ENCODE measurements at places on chromosomes 12 and 14. TPM values are rescaled to one million over a fixed set of nuclear protein-coding genes. Genes with fewer than 3 reads are reported as not detected.

Gene DEPDC4
- total RNA-seq, result not detected

Gene SCARB1
- 1.2 TPM for total RNA-seq

Gene NYNRIN
- total RNA-seq, result 0.22 TPM

Gene SMCO3
- not detected for total RNA-seq

Gene TSPAN19
- not detected for total RNA-seq

Gene NRIP2
- total RNA-seq, result not detected

Gene NUAK1
- not detected for total RNA-seq

Gene CINP
- 21.5 TPM for total RNA-seq

Gene APOF
- not detected for total RNA-seq

Gene LMO3
- total RNA-seq, result not detected

- H3K27me3 ChIP-seq, result no peaks in the 10 kb centered on the region
- H3K4me1 ChIP-seq, result no peaks in the 10 kb centered on the region
- no peak overlapping the region for H3K27ac ChIP-seq
- H3K4me3 ChIP-seq, result no peak overlapping the region
Observed at GRCh38 chr14:92786427-92786756, 7.7 kb upstream of the GOLGA5 start.

DNA sequence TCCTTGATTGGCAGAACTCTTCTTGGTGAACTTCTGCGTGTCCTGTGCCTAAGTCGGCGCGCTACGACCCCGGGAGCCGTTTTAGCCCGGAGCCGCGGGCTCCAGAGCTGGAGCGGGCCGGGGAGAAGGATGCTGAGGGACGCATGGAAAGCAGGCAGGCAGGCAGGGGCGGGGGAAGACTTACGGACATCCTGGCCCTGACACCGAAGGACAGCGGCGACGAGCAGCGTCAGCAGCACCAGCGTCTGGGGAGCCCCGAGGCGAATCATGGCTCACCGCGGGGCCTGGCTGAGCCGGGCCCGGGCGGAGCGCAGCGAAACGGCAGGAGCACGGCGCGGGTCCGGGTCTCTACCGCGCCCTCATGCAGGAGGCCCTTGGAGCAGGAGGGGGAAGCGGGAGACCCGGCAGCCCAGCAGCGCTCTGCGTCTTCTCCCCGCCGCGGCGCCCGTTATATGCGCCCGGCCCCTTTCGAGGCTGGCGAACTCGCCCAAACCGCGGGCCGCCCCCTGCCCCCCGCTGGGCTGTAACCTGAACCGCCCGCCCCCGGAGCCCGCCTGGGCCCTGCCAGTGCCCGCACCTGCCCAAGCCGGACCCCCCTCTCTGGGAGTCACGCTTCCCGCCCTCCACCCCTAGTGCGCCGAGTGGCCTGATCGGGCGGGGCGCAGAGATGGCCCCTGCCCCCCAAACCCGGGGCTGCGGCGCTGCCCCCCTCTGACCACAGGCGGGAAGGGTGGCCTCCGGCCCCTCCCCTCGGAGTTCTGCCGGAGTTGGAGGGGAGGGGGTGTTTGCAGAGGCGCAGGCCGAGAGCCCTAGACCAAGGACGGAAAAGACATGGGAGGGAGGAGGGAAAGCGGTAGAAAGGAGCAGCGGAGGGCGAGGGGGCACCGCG is at the start of gene COL2A1:
Gene COL2A1, minus strand, starts transcription at position 424 of the 889 bp plus-strand sequence. Its CDS starts 155 bp downstream, at position 269.
- H3K36me3 ChIP-seq, result no peaks in the 10 kb centered on the region
- peak; percentile 23 for DNase-seq
- no peak within 1 kb of the TSS for H3K27ac ChIP-seq
- H3K4me1 ChIP-seq, result peaks cover 37% of the 10 kb centered on the region
- H3K4me3 ChIP-seq, result peak within 1 kb of the TSS; percentile 48
- peaks cover 54% of the 10 kb centered on the region for H3K27me3 ChIP-seq

- no peak for DNase-seq
- no peaks in the 10 kb centered on the region for H3K36me3 ChIP-seq
- no peak overlapping the region for H3K27ac ChIP-seq
- peaks cover 3% of the 10 kb centered on the region for H3K27me3 ChIP-seq
Observed at GRCh38 chr12:91505006-91505405, 322.4 kb upstream of the DCN start.

DNA sequence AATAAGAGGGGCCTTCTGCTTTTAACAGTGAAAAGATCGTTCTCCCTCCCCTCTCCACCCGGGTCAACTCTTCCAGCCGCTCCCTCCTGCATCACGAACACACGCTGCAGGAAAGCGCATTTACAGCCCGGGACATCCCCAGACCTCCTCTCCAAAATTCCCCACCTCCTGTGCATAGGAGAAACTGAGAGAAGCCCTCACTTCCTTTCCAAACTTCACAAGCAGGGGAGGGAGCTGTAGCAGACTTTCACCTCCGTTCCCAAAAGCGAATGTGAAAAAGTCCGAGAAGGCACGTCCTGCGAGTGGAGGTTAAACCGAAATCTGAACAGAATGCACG is 513 bp downstream of the BCAT1 start:
- DNase-seq, result no peak
- H3K4me1 ChIP-seq, result peaks cover 12% of the 10 kb centered on the region
- peak overlapping the region; percentile 72 for H3K4me3 ChIP-seq

GRCh38 chr12:68236421-68237059 is 10.9 kb upstream of the IL26 start:
- H3K27ac ChIP-seq, result peak overlapping the region; percentile 50
- peak overlapping the region; percentile 89 for H3K4me3 ChIP-seq
- DNase-seq, result peak; percentile 16
- H3K4me1 ChIP-seq, result peaks cover 38% of the 10 kb centered on the region
- no peaks in the 10 kb centered on the region for H3K27me3 ChIP-seq

DNA sequence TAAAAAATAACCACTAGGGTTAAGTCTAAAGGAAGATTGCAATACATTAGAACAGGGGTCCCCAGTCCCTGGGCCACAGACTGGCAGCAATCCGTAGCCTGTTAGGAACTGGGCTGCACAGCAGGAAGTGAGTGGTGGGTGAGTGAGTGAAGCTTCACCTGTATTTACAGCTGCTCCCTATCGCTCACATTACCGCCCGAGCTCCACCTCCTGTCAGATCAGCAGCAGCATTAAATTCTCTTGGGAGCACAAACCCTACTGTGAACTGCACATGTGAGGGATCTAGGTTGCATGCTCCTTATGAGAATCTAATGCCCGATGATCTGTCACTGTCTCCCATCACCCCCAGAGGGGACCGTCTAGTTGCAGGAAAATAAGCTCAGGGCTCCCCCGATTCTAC is 15.5 kb downstream of the ADGRD1 start:
- no peak overlapping the region for H3K27ac ChIP-seq
- DNase-seq, result no peak
- no peak overlapping the region for H3K4me3 ChIP-seq
- H3K36me3 ChIP-seq, result no peaks in the 10 kb centered on the region
- H3K27me3 ChIP-seq, result no peaks in the 10 kb centered on the region

GRCh38 chr14:20436363-20436755 is 393 bp upstream of the KLHL33 start:
- H3K4me3 ChIP-seq, result no peak overlapping the region
- H3K4me1 ChIP-seq, result peaks cover 8% of the 10 kb centered on the region

GRCh38 chr12:92503971-92504593 is 198.7 kb upstream of the PLEKHG7 start:
- H3K4me1 ChIP-seq, result peaks cover 28% of the 10 kb centered on the region
- no peak overlapping the region for H3K27ac ChIP-seq
- no peak for DNase-seq

DNA sequence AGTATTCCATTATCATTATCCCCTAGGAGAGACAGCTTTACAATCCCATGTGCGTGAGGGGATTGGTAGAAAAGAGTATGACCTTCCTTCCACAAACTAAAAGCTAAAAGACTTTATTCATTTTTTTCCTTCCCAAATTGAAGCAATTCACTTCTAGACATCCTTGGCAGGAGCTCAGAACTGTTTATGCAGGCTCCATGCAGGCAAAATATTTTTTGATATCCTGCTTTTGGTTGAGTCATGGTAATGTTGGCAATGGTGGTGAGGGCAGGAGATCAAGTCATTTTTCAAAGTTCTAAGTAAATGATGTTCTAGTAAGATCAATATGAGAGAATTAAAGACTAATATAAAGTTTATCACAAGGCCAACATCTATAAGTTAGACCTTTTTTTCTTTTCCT is 1.3 kb upstream of the PLEKHG7 start:
- H3K4me3 ChIP-seq, result no peak overlapping the region
- no peaks in the 10 kb centered on the region for H3K4me1 ChIP-seq
- peaks cover 2% of the 10 kb centered on the region for H3K27me3 ChIP-seq
- H3K36me3 ChIP-seq, result no peaks in the 10 kb centered on the region

- peaks cover 2% of the 10 kb centered on the region for H3K27me3 ChIP-seq
- DNase-seq, result peak; percentile 92
- H3K4me3 ChIP-seq, result peak overlapping the region; percentile 44
- H3K4me1 ChIP-seq, result peaks cover 11% of the 10 kb centered on the region
- H3K36me3 ChIP-seq, result no peaks in the 10 kb centered on the region
Observed at GRCh38 chr12:49967042-49967776, 5.5 kb downstream of the AQP5 start.

DNA sequence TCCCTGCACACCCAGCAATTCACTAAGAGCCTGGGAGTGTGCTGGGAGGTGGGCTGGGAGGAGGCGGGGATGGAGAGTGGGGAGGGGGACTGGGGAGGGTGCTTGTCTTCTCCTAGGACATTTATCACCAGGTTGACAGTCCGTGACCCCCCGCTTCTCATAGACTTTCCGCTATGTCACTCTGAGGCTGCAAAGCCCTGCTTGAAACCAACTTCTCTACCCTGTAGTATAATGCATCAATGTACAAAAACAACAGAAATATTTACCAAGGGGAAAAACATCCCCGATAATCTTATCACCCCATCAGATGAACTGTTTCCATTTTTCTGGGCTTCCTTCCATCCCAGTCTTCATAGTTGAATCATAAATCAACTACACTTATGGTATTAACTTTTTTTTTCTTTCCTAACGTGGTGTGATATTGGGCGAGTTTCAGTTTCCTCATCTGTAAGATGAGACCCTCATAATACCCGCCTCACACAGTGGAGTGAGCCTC is 28.6 kb upstream of the BATF start:
- H3K4me3 ChIP-seq, result no peak overlapping the region
- H3K4me1 ChIP-seq, result peaks cover 12% of the 10 kb centered on the region
- no peak for DNase-seq

- peaks cover 16% of the 10 kb centered on the region for H3K4me1 ChIP-seq
- no peaks in the 10 kb centered on the region for H3K36me3 ChIP-seq
- no peak for DNase-seq
- peak overlapping the region; percentile 68 for H3K27ac ChIP-seq
- H3K4me3 ChIP-seq, result peak overlapping the region; percentile 79
Observed at GRCh38 chr14:58395562-58395811, 243 bp upstream of the TOMM20L start.

- no peak for DNase-seq
- no peak overlapping the region for H3K27ac ChIP-seq
- no peak overlapping the region for H3K4me3 ChIP-seq
Observed at GRCh38 chr12:26978801-26979200, 35.4 kb downstream of the TM7SF3 start.
